ENCODE measurements at places on chromosomes 5 and 9. TPM values are rescaled to one million over a fixed set of nuclear protein-coding genes. Genes with fewer than 3 reads are reported as not detected.

DNA sequence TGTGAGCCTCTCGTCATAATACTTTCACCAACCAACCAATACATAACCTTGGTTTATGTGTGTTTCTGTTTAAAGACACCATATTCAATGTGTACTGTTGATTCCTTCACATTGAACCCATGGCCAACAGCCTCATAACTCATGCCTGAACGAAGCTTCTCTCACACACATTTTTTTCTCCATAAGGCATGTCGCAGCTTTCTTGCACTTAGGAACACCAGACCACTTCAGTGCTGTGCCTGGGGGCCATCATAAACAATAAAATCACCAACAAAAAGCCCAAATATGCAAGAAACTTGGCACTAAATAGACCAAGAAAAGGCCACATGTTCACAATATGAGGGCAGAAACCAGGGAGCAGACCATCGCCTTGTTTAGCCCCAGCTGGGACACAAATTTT, 192.2 kb downstream of the ROR2 start:
- DNase-seq, result no peak

DNA sequence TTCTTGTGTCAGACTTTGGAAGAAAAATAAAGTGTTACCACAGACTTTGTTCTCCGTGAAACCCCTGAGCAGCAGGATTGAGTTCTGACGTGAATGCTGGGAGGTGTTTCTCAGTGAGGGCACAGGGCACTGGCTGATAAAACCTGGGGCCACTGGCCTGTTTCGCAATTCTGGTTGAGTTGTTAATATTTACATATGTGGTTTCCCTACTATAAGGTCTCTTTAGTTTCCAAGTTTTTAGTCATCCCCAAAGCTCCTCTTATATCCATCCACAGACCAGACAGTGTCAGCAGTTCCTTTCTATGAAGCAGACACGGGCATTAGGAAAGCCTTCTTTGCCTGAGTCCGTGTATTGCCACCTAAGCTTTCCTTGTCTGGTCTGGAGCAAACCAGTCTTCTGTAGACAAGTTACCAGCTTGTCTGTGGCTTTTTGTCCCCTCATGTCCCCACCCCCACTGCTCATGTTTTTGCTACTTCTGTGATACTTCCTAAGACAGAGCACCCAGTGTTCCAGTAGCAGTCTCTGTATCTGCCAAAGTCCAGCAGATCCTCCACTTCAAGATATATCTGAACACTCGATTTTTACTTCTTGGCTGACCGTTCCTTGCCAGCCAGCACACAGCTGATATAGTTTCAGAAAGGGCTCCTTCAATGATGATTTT, 42.0 kb downstream of the ACO1 start:
- DNase-seq, result no peak

DNA sequence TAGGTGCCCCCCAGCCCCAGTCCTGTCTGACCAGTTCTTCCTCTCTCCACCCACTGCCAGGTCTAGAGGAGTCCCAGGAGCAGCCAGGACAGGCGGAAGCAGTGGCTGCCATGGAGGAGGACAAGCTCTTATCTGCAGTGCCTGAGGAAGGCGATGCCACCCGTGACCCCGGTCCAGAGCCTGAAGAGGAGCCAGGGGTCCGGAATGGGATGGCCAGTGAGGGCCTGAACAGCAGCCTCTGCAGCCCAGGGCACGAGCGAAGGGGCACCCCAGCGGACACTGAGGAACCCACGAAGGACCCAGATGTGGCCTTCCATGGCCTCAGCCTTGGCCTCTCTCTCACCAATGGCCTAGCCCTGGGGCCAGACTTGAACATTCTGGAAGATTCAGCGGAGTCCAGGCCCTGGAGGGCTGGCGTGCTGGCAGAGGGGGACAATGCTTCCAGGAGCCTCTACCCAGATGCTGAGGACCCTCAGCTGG, 13.8 kb downstream of the PSD2 start:
- DNase-seq, result no peak

Gene ZNF883
- total RNA-seq, result 6.3 TPM

Gene KLF9
- total RNA-seq, result 70.7 TPM
